H1 (cell line): ENCODE measurements at places on chromosomes 1 and 21. TPM values are rescaled to one million over a fixed set of nuclear protein-coding genes. Genes with fewer than 3 reads are reported as not detected.

- no peak overlapping the region for H3K27ac ChIP-seq
- no peaks in the 10 kb centered on the region for H3K36me3 ChIP-seq
- no peaks in the 10 kb centered on the region for H3K4me1 ChIP-seq
- no peak overlapping the region for H3K4me3 ChIP-seq
- no peaks in the 10 kb centered on the region for H3K27me3 ChIP-seq
These were observed 467.2 kb downstream of the TTLL7 start for GRCh38 chr1:83531521-83532309.

GRCh38 chr1:15299179-15299578 is 52.2 kb downstream of the FHAD1 start:
- H3K27ac ChIP-seq = no peak overlapping the region
- DNase-seq = no peak
- no peaks in the 10 kb centered on the region for H3K4me1 ChIP-seq
- H3K4me3 ChIP-seq = no peak overlapping the region

DNA sequence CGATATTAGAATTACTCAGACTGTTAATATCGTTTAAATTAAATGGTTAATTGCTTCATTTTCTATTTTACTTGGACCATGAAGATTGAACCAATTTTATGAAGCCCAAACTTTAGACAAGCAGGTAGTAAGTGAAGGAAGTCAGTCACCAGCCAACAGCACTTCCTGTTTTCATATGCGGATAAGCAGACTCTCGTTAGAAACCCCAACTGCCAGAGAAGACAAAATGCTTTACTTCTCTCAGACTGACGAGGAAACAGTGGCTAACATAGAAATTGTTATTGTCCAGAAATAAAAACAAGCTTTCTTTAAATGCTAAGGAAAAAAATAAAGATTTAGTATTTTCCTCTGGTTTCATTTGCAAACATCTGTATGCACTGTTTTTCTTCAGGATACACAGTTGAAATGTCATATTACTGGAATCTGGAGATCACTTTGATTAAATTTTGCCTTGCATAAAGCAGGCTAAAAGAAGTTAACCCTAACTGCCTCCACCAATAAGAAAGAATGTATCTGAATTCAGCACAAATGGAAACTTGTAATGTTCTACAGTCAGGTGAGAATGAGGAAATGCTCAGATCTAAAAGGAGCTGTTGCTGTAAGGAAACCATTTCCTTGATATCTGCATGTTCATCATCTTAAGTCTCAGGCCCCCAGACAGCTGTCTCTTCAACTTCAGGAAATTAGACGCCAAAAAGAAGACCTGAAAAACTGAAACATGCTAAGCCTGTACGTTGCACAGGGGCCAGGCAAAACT is 129.8 kb upstream of the SAMSN1 start:
- no peak overlapping the region for H3K27ac ChIP-seq
- no peaks in the 10 kb centered on the region for H3K4me1 ChIP-seq
- no peaks in the 10 kb centered on the region for H3K27me3 ChIP-seq
- no peaks in the 10 kb centered on the region for H3K36me3 ChIP-seq
- H3K4me3 ChIP-seq = no peak overlapping the region
- DNase-seq = no peak

DNA sequence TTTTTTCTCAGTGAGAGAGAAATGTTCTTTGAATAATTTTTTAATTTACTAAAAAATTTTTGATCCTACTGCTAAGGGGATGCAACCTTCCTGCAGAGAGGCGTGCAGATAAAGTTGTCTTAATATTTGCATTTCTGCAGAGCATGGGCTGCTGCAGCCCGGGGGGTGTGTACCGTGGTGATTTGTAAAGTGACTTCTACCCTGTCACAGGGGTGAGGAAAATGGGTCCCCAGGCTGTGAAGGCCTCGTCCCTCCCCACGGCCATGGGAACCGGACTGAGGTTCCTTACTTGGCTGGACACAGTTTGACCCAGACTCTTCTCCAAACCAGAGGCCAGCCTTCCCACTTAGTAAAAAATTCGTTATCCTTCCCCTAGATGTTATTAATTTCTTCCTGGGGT is 9.5 kb upstream of the C1orf174 start:
- no peak for DNase-seq
- peaks cover 4% of the 10 kb centered on the region; the same call in 1 of the 2 replicates for H3K4me1 ChIP-seq
- H3K4me3 ChIP-seq = no peak overlapping the region
- H3K27ac ChIP-seq = no peak overlapping the region

DNA sequence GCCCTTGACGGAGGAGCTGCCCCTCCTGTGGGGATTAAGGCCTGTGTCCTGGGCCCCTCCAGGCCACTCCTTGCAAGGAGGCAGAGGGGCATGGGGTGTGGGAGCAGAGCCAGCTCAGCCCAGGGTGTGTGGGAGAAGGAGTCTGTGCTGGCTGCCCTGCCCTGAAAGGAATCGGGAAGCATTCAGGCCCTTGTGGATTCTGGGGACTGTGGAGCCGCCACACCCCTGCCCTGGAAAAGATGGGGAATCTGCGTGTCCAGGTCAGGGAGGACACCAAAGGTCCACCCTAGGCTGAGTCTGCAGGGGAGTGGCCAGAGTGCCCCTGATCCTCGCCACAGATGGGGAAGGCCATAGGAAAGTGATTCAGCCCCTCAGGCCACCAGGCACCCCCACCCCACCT is 16.5 kb upstream of the PRDM16 start:
- no peaks in the 10 kb centered on the region; the same call in 1 of the 2 replicates for H3K27me3 ChIP-seq
- H3K4me3 ChIP-seq = no peak overlapping the region
- H3K4me1 ChIP-seq = no peaks in the 10 kb centered on the region
- no peaks in the 10 kb centered on the region for H3K36me3 ChIP-seq

- no peak overlapping the region for H3K4me3 ChIP-seq
- H3K27ac ChIP-seq = no peak overlapping the region
- no peaks in the 10 kb centered on the region for H3K36me3 ChIP-seq
- no peaks in the 10 kb centered on the region for H3K27me3 ChIP-seq
- no peak for DNase-seq
- no peaks in the 10 kb centered on the region for H3K4me1 ChIP-seq
These were observed 58.2 kb downstream of the HSD3B1 start for GRCh38 chr1:119565131-119565772.

CACNA1S gene
- not detected in 2 replicates for total RNA-seq

TGFB2 gene
- total RNA-seq = 0.84 and 1.5 TPM in 2 replicates
